SK-N-SH (cell line): ENCODE measurements at places on chromosomes 4 and X.

- DNase-seq, result peak; percentile 70
Observed at GRCh38 chrX:154458954-154459778, 1.1 kb downstream of the PLXNA3 start.

- no peak for DNase-seq
Observed at GRCh38 chrX:30615229-30615628, 37.7 kb upstream of the TASL start.

DNA sequence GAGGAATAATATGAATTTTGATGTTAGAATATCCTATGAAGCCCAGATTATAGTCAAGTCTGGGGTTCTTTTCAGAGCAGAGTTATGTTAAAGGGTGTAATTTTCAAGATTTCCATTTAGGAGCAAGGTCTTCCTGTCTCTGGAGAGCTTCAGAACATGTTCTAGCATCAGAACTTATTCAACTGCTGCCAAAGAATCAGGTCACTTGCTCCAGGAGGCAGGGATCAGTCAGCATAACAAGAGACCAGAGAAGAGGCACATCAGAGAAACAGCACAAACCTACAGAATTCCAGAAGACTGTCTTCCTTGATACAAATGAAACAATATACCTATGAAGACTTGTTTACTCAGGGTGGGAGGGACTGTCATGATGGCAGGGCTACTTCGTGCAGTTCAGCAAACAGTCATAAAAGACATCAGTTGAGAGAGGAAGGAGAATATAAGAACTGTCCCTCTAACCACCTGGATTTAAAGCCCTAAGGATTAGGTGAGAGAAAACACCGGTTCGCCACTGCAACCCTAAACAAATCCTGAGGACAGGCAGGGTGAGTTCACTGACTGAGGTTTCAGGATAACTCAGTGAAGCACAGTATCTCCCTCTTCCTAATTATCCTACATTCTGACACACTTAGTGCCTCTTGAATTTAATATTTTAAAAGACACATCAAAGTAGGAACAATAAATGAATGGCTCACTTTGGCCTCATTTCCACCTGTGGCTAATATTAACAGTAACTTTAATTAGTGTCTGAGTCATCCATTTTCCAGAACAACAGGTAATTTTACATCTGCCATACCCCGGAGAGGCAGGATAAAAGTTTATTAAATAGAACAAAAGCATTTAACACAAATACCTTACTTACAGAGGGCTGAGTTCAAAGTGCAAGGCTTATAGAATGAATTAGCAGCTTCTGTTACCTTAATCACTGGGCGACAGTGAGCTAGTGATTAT, 93.0 kb downstream of the HDAC8 start:
- no peak for DNase-seq

- DNase-seq, result no peak
Observed at GRCh38 chrX:76919761-76920160, 492.3 kb downstream of the MAGEE1 start.

GRCh38 chr4:124432500-124432899, 280.0 kb downstream of the ANKRD50 start:
- no peak for DNase-seq

GRCh38 chr4:161937596-161937995, 226.2 kb downstream of the FSTL5 start:
- DNase-seq, result no peak

GRCh38 chr4:3465698-3466671, 2.9 kb downstream of the DOK7 start:
- DNase-seq, result no peak

DNA sequence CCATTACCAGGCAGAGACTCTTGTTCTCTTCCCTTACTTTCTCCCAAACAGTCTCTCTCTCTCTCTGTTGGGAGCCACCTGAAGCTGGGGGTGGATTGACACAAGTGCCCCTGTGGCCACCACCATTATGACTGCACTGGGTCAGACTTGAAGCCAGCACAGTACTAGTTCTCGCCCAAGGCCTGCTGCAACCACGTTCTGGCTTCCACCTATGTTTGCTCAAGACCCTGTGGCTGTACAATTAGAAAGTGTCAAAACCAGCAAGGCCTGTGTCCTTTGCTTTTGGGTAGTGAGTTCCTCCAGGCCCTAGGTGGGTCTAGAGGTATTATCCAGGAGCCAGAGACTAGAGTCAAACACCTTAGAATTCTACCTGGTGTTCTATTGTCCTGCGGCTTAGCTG, 31.0 kb downstream of the MAGED2 start:
- no peak for DNase-seq

DNA sequence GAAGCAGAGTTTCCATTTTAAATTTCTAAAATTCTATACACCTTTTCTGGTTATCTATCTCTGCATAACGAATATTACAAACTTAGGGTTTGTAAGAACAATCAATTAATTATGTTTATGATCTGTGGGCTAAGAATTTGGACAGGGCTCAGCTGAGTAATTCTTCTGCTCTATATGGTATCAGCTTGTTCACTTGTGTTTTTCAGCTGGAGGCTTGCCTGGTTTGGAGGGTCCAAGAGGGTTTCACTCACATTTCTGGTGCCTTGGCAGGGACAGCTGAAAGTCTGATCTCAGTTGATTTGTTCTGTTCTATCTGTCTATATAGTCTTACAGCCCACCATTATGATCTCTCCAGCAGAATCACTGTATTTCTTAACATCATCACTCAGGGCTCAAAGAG, 57.8 kb upstream of the ADGRA3 start:
- no peak for DNase-seq

- DNase-seq, result no peak
Observed at GRCh38 chr4:7124689-7125442, 57.0 kb upstream of the GRPEL1 start.

DNA sequence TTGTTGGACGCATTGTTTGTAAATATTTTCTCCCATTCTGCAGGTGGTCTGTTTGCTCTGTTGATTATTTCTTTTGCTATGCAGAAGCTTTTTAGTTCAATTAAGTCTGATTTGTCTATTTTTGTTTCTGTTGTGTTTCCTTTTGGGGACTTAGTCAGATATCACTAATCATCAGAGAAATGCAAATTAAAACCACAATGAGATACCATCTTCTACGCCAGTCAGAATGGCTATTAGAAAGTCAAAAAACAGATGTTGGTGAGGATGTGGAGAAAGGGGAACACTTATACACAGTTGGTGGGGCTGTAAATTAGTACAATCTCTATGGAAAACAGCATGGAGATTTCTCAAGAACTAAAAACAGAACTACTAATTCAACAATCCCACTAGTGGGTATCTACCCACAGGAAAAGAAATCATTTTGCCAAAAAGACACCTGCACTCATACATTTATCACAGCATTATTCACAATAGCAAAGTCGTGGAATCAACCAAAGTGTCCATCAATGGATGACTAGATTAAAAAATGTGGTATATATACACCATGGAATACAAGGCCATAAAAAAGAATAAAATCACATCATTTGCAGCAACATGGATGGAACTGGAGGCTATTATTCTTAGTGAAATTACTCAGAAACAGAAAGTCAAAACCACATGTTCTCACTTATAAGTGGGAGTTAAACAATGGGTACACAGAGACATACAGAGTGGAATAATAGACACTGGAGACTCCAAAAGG, 8.1 kb downstream of the COQ2 start:
- DNase-seq, result no peak

GRCh38 chrX:1629244-1629643, 14.4 kb downstream of the ASMT start:
- no peak for DNase-seq

- DNase-seq, result no peak
Observed at GRCh38 chrX:29477878-29478277, 737.5 kb upstream of the MAGEB2 start.

DNA sequence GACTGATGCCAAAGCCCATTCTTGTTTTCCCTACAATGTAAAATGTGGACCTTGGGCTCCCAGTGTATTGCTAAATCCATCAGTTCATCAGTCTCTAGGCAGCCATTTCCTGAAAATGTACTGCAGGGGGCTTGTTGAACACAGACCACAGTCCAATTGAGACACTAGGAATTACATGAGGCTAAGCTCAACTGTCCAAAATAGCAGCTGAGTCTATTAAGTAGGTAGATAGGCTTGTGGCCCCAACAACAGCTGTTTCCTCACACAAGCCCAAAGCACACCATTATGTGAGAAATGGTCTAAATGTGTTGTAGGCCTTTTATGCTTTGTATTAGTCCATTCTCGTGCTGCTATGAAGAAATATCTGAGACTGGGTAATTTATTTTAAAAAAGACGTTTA, 60.0 kb upstream of the PAK3 start:
- no peak for DNase-seq

- DNase-seq, result no peak
Observed at GRCh38 chr4:154422152-154422551, 69.4 kb downstream of the DCHS2 start.

DNA sequence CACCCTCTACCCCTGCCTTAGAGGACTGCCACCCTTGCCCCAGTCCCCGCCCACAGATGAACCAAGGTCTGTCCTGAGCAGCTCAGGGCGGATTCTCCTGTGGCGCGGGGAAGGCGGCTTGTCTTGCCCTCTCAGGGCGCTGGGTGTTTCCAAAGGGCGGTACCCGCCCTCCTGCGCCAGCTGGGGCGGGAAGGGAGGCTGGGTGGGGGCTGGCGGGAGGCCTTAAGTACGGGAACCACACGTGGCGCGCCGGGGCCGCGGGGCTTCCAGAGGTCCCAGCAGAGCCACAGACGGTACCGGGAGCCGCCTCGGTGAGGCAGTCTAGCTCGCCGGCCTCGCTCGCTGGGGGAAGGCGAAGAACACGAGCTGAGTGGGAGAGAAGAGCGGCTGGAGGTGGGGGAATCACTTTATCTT, 361.1 kb downstream of the MID1IP1 start:
- no peak for DNase-seq

DNA sequence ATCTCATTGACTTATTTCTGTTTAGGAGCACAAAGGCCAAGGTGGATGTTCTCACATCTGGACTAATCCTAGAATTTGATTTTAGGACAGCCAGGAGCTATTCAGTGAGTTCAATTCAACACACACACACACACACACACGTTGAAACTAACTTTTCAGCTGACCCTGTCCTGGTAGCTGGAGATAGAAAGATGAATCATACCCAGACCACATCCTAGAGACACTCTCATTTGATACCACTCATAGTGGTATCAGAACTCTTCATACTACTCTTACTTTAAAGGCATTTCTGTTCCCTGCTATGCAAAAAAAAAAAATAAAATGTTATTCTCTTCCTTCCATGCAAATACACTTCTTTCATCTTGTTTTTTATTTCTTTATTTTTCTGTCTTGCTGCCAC, 36.7 kb downstream of the KLF8 start:
- DNase-seq, result no peak

- DNase-seq, result no peak
Observed at GRCh38 chrX:130055103-130055502, 55.2 kb downstream of the ELF4 start.

DNA sequence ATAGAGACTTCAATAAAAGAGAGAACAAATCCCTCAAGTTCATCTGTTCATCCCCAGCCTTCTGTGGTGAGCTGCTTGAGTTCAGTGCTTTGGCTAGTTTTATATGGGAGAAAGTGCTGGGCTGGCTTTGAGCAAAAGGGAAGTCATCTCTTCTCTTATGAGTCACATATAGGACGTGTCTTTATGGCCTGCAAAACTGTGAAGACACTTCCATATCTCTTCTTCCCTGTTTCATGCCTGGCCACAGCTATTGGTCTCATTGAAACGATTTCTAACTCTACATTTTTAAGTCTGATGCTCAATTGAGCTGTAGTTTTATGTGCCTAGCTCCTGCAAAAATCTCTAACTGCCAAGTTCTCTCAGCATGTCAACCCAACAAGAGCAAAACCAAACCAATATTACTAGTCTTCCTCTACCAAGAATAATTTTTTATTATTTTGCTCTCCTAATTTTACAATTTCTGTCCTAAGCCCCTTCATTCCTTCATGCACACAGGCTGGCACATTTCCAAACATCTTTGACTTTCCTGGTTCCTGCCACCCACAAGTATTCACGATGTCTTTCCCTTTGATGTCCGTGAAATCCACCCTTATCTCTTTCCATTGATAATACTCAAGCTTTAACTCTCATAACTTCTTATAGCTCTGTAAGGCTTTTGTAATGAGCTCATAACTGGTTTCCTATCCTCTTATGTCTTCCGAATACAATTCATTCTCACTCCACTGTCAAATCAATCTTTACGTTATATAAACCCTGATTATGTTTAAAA, 165.3 kb downstream of the BTC start:
- DNase-seq, result no peak

GRCh38 chrX:38890963-38891362, 89.7 kb downstream of the MID1IP1 start:
- no peak for DNase-seq

DNA sequence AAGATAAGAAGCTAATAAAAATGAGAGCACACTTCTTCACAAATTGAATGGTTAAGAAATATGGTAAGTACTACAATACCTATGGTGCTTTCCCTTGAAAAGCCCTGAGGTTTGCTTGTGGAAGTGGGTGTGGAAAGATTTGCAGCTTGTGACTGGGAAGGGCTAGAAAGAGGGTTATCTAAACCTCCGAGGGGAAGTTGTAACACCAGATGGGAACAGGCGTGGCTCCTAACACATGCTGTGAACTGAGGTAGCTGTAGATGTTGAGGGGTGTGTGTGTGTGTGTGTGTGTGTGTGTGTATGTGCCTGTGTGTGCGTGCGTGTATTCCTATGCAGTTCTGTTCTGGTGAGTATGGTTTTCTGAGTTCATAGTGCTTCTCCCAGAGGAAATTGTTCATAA, 21.5 kb downstream of the FRMPD4 start:
- no peak for DNase-seq

GRCh38 chr4:2388429-2389182, 29.8 kb downstream of the ZFYVE28 start:
- DNase-seq, result no peak

DNA sequence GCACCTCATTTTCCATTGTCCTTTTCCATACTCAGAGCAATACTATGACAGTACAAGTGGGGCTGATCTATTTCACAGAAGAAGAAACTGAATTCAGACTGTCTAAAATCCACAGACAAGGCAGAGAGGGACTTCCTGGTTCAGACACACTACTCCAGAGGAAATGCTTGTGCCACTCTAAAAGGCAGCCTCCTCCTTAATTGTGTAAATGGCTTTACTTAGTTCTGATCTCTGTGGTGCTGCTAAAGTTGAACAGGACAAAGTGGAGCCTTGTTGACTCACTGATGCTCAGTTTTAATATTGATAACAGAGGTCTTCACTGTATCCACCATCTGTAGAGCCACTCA, 122.4 kb downstream of the KIT start:
- DNase-seq, result no peak

DNA sequence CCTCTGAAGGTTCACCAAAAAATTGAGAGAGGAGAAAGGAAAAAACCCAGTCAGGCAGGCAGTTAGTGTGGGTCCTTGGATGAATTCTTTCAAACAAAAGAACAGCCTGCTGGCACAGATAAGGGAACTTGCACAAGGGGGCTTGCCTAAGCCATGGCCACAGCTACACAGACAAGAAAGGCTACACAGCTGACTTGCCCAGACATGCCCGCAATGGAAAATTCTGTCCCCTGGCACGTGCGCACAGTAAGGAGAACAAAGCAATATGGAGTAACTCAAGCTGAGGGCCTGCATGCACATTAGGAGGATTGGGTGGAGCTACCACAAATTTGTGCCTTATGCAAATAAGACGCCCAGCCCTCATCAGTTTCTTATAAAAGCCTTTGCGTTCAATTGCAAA, 512.5 kb upstream of the HTR2C start:
- no peak for DNase-seq
